ENCODE measurements at places on chromosomes 7 and 10.

DNA sequence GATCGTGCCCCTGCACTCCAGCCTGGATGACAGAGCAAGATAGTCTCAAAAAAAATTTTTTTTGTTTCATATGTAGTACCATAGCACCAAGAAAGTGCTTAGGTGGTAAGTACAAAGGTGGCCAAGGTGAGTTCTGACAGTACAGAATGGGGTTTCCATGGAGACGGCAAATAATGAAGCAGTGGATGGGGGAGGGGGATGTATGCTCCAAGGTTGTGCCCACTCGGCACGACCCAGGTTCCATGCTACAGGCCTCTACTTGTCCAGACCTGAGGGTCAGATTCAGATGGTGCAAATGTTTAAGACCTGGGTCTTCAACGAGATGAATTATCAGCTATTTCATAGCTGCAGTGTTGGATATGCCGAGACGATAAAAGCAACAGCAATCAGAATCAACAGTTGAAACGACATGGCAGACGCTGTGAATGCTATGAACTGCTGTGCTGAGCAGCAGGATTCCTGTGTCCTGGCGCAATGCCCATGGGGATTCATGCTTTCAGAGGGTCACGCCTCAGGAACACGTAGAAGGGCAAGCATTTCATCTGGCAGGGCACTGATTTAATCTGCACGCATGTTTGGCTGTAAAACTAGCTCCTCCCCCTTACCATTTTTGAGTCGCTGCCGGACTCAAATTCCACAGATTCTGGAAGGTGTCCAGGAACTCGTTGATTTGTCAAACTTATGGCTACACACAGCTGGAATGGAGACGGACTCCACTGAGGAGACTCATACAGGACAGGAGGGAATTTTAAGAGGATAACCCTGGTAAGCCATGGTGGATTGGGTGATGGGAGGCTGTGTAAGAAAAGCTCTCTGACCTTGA, 256.5 kb downstream of the FRMD4A start:
- DNase-seq = peak; percentile 70

GRCh38 chr10:52314822-52315552, 906 bp downstream of the DKK1 start:
- DNase-seq = no peak

DNA sequence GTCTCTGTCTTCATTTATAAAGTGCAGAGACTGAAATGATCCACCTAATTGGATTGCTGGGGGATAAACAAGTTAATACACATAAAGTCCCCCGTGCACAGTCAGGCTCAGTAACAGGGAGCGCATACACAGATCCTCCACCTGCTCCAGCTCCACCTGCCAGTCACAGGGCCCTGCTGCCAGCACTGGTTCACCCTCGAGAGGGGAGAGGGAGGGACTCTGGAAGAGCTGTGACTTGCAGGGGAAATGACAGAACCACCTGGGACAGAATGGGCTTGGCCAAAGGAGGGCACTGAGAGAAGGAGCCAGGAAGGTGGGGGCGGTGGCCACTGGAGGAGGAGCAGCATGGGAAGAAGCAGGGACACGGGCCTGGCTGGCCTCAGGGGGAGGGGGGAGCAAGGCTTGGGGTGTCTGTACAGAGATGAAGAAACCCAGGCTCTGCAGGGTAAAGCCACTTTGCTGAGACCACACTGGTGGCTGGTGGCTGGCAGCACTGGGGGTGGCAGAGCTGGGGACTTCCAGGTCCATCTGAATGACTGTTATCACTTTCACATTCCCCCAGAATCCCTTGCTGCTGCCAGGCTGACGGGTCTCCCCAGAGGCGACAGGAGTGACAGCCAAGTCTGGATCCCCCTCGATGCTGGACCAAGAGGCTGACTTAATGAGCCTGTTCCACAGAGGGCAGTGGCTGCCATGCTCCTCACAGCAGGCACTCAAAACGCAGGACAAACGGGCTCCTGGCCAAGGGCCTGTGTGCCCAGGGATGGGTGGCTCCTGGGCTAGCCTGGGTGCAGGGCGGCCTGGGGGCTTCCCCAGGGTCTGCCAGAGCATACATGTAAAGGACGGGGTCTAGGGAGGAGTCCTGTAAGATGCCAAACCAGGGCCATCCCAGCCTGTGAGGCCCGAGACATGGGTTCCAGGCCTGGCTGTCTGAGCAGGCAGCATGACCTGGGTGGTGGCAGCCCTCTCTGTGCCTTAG, 151.1 kb downstream of the SH3PXD2A start:
- no peak for DNase-seq

DNA sequence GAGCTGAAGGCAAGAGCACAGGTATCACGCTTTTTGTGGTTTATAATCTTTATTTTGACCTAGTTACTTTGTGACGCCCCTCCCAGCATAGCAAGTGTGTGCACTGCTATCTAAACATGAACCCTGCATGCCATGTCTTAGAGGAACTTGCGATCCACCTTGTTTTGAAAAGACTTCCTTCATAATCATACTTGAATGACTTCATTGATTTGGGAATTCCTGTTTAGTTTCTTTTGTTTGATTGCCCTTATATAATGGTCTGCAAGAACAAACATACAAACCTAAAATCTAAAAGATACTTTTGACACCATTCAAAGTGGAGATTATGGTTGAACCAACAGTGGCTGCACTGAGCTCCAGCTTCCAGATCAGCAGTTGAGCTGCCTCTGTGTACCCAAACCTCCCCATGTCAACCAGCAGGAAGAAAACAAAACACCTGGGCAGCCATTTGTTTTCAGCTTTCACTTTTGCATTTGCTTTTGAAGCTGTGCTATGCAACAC, 132.6 kb downstream of the CELF2 start:
- no peak for DNase-seq

DNA sequence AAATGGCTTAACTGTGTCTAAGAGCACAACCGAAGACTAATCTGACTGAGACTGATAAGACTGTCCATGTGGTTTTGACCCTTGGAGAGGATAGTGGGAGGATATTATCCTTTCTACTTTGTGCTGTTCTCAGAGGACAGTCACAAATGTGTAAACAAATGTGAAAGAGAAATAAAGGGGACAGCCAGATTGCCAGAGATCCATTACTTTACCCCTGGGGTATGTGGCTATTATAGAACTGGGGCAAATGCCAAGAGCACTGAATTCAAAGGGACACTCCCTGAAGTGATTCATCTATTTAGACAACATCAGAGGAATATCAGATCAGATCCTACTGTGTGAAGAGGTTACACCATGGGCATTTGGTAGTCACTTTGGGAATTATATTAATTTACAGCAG, 154.7 kb downstream of the RNLS start:
- DNase-seq = no peak

GRCh38 chr10:19788075-19788686, 28.1 kb upstream of the PLXDC2 start:
- DNase-seq = peak; percentile 45

GRCh38 chr10:97975598-97975997, 54.8 kb downstream of the CRTAC1 start:
- no peak for DNase-seq

GRCh38 chr7:27155816-27156507, 513 bp downstream of the HOXA7 start:
- no peak for DNase-seq

- peak; percentile 85 for DNase-seq
These were observed 9.3 kb upstream of the TET1 start for GRCh38 chr10:68550747-68551411.

- DNase-seq = no peak
These were observed 45.0 kb upstream of the CSTF2T start for GRCh38 chr10:51744235-51745000.

DNA sequence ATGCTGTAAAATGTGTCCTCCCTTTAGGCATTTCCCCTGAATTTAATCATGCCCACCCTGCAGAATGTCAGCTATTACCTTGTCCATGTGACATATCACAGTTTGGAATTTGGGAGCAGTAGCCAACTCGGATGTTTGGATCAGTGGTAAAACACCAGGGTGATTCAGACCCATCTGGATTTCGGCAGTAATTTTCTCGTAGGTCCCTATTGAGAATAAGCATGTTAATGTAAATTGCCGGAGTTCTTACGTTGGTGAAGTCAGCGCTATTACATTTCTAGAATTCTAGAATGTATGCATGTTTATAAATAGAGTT, 44.1 kb downstream of the HGF start:
- DNase-seq = no peak

DNA sequence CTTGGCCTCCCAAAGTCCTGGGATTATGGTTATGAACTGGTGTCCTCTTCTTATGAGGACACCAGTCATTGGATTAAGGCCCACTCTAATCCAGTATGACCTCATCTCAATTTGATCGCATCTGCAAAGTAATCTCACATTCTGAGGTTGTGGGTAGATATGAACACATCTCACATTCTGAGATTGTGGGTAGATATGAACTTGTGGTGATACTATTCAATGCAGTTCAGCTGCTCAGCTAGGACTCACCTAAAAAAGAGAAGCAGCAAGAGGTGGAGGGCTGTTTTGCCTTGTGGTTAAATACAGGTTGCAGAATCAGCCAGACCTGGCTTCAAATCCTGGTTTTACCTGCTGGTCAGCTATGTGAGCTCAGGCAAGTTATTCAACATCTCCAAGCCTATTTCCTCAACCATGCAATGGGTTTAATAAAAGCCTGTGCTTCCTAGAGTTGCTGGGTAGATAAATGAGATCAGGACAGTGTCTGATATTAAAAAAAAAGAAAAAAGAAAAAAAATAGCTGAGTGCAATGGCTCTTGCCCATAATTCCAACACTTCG, 8.5 kb upstream of the BAG3 start:
- no peak for DNase-seq

DNA sequence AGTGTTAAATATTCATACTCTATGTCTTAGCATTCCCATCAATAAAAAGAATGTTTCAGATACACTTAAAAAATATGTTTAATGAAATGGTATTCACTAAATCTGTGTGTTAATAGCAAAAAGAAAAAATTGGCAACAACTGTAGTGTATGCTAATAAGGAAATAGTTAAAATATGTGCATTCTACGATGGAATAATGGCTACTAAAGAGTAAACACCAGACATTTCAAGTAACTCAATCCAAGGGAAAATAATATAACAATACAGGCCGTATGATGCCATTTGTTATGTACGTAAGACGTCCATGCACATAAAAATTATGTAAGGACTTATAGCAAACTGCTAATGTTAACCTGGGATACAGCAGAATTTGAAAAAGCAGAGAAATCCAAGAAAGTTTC, 46.6 kb downstream of the MAD1L1 start:
- no peak for DNase-seq
